ENCODE measurements at places on chromosomes 5 and 9. TPM values are rescaled to one million over a fixed set of nuclear protein-coding genes. Genes with fewer than 3 reads are reported as not detected.

The GDNF gene
- total RNA-seq = 1.6 TPM

The GDA gene
- total RNA-seq = 0.49 TPM

The CEL gene
- total RNA-seq = 1.5 TPM

The PCDHGC5 gene
- total RNA-seq = 0.75 TPM

The EPB41L4B gene
- total RNA-seq = 6.2 TPM

Data from muscle of leg (tissue), 16 donors.